BE2C (cell line): ENCODE measurements at places on chromosomes 5 and 9.

DNA sequence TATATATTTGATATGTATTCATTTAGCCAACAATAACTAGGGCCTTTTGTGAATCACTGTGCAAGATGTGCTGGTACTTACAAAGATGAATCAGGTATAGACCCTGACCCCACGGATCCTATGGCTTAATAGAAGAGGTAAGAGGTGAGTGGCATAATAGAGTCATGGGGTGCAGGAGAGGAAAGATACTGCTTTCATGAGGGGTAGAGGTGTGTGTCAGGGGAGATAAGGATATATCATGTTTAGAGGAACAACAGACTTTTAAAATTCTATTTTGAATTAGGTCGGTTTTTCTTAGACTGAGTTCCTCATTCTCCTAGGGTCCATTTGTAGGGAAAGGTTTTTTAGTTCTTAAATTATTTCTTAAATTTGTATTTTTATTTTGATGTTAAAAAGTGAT, 27.8 kb downstream of the ZCCHC7 start:
- no peak for DNase-seq

GRCh38 chr9:15746905-15747304, 194.1 kb downstream of the CCDC171 start:
- DNase-seq, result peak; percentile 15

DNA sequence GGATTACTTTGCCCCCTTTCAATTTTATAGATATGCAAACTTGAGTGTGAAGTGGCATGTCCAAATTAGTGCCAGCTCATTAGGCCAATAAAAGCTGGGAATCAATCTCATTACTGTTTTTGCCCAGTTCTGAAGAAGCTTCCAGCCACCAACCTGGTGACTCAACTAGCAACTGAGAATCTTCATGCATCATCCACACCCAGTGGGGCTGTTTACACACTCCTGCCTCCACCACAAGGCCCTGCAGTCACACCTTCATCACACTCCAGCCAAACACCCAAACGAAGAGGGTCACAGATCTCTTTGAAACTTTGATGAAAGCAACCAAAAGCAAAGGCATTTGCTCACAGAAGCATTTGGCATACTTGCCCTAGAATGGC, 41.3 kb upstream of the S1PR3 start:
- DNase-seq, result no peak

DNA sequence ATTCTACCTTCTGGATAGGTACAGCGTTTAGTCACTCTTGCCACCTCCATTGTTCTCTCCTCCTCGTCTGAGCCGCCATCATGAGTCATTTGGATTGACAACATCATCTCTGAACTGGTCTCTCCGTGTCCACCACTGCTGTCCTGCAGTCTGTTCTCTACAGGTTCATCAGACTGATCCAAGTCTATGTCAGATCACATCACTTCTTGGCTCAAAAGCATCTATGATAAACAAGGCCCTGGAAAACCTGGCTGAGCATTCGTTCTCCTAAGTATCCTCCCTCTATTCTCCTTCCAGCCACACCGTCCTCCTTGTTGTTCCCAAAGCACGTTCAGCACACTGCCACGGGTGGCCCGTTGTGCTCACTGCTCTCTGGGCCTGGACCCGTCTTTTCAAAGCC, 50.5 kb downstream of the CTNND2 start:
- no peak for DNase-seq

- DNase-seq, result no peak
Measured at GRCh38 chr5:178551468-178551867, 38.7 kb downstream of the COL23A1 start.

DNA sequence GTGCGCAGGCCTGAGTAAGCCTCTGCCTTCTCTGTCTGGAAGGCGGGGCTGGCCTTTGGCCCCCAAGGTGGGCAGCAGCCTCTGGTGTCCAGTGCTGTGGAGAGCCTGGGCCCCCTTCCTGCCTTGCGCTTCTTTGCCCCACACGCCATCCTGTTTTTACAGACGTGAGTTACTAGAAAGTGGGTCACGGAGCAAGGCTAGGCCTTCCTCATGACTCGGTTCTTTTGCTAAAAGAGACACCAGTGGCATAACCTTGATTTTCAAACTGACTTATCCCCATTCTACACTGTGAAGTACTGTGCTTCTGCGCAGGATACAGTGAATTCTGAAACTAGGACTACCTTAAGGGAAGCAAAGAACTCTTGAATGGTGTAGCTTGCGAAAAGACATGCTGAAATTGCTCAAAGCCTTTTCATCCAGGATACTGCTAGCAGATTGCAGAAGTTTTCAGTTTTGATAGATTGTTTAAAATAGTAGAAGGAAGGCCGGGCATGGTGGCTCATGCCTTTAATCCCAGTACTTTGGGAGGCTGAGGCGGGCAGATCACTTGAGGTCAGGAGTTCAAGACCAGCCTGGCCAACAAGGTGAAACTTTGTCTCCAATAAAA, 7.2 kb downstream of the ROPN1L start:
- no peak for DNase-seq

- DNase-seq, result no peak
Measured at GRCh38 chr5:80160242-80160641, 95.6 kb downstream of the SERINC5 start.

GRCh38 chr5:140553657-140554056, 3.6 kb downstream of the SRA1 start:
- DNase-seq, result no peak

DNA sequence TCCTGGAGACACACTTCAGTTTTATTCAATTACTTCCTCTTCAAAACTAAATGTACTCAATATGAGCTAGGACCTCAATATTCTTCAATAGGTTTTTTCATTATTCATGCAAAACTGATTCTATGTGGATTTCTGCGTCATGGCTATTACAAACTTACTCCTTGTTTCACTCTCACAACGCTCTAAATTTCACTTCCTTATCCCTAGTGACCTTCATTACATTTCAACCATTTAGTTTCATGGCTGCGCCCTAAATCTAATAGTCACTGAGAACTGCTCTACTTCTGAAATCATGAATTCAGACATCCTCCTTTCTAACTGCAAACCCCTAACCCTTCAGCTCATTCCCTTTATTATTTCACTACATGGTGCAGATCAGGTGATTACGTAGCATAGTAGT, 93.9 kb downstream of the SLC25A46 start:
- DNase-seq, result no peak

DNA sequence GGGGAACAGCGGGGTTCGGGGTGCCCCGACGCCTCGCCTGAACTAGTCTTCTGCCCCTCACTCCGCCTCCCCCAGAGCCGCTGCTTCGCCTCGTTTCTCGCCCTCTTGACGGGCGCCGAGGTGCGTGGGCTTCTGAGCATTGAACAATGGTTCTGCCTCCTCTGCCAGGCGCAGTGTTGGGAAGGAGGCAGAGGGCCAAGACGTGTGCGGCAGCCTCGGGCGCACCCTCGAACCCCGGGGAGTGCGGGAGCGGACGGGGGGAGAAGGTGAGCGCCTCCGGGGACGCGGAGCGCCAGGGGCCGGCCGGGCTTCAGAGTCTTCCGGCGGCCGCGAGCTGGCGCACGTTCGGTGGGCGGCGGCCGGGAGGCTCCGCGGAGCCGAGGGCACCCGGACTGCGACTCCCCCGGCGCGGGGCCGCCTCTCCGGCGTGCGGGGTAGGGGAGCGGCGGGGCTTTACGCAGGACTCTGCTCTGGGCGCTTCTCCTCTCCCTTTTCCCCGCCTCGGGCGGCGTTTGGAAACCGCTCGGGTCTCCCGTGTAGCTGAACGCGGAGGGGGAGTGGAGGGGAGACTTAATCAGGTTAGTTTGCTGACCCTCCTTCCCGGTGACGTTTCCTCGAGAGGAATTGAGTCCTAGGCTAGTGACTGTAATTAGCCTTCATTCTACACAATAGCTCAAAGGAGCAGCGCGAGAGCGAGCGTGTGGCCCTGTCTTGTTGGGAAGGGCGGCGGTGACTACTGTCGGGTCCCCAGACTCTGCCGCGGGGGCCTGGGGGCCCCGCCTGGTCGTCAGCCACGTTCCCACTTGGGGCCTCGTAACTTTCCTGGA, 1.1 kb downstream of the VLDLR start:
- DNase-seq, result peak; percentile 56

DNA sequence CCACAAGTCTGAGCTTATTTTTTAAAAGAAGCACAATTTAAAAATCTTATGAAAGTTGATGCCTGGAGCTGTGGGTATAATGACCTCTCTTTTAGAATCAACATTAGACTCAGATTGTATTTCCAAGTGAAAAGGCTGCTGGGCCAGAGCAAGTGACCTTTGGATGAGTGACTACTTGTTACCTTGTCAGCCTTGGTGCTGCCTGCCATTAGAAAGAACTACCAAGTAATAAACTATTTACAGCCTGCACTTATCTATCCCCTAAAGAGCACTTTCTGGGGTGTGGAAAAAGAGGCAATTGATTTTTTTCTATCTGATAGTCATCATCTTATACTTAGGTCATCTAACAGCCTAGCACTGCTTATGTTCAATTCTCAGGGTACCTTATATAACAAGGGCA, 134.9 kb upstream of the FBXL17 start:
- DNase-seq, result no peak

- DNase-seq, result no peak
Measured at GRCh38 chr5:151648988-151649387, 37.7 kb downstream of the SPARC start.

DNA sequence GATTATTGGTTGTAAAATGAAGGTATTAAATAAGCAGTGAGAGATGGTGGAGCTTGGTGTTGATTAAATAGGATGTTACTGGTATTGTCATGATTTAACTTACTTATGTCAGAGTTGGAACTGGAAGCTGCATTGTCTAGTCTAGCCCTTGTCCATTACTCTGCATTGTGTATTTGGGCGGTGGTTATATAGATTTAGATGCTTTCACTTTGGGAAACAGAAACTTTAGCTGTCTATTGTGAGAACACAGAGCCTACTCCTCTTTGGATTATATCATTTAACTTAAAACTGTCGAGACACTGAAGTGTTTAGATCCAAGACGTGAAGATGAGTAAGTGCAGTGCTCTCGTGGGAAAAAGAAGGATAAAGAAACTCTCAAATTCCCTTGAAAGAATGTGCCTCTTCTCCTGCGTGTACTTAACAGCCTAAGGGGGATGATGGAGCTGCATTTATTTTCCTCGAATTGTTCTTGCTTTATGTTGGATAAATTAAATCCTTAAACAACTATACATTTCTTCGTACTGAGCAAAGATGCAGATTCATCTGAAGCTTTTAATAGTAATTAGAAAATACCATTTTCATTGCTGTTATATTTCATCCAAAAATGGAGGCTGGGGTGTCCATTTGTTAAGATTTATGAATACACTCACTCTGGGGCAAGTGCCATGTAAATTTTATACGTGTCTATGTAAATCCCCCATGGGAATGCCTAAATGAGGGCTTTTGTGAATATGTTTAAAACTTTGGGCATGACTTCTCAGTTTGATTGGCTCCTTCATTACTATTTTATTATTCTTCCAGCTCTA, 21.6 kb downstream of the FBXL7 start:
- no peak for DNase-seq

- DNase-seq, result peak; percentile 60
Measured at GRCh38 chr5:10590226-10590999, 26.5 kb downstream of the ANKRD33B start.

DNA sequence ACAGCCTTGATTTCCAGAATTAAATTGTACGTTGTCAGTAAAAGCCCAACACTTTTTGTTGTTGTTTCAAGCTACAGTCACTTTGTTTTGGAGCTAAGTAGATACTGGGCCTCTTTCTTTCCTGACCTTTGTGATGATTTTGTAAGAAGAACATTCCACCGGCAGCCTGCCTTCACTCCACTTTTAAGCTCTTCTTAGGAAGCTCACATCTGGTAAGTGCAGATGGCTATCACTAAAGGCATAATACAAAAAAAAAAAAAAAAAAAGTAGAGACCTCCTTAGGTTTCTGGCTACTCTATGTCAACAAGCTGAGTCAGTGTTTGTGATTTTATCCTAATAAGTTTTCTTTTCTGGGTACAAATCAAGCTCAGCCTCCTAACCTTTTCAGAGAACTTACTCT, 1922.1 kb upstream of the WWC1 start:
- DNase-seq, result no peak

GRCh38 chr5:151081431-151082281, 822 bp upstream of the TNIP1 start:
- no peak for DNase-seq

DNA sequence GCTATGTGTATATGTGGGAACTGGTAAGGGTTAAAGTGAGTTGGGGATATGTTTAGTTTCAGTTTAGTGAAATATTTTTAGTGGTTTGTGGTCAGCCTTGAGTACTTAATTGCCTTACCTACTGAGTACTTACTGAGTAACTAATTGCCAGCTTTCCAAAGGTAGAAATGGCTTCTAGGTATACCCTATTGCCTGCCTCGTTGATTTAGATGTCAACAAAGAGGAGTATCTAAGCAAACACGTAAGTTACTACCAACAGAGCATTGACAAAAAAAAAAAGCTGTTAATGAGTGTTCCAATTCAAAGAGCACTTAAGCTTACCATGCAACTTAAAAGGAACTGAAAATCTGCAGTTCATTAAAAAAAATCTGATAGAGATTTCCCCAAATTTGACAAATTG, 8.8 kb downstream of the ATP10B start:
- no peak for DNase-seq

- DNase-seq, result no peak
Measured at GRCh38 chr5:110630350-110630749, 96.1 kb downstream of the TMEM232 start.

GRCh38 chr5:152642880-152643279, 237.8 kb upstream of the NMUR2 start:
- DNase-seq, result no peak

GRCh38 chr5:34001241-34001841, 6.5 kb downstream of the AMACR start:
- DNase-seq, result no peak

GRCh38 chr5:5065472-5065871, 74.7 kb upstream of the ADAMTS16 start:
- no peak for DNase-seq

GRCh38 chr5:67221487-67222242, 25.1 kb upstream of the CD180 start:
- no peak for DNase-seq

GRCh38 chr5:142585451-142585850, 100.4 kb downstream of the FGF1 start:
- no peak for DNase-seq

DNA sequence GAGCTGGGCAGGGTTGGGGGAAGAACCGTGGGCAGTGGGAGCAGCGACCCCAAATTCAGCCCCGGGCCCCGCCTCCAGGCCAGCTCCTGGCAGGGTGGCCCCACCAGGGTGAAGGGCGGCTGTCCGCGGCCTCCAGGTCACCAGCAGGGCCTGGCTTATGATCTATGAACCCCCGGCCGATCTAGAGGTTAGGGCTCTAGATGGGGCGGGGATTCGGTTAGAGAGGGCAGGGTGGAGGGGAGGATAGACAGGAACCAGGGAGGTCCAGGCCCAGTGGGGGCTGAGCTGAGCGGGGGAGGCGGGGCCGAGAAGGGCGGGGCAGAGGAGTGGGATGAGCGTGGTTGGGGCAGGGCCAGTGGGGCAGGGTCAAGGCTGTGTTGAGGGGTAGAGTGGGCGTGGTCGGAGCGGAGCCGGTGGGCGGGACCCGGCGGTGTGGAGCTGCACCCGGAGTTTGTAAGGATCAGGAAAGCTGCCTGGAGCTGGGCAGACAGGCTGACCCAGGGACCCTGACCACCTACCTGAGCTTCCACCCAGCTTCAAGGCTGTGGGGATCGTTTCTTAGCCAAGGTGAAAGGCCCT, 29.3 kb upstream of the OBP2B start:
- DNase-seq, result no peak

- no peak for DNase-seq
Measured at GRCh38 chr5:134122530-134122929, 8.0 kb downstream of the TCF7 start.
